ENCODE measurements at places on chromosomes 13 and 19.

DNA sequence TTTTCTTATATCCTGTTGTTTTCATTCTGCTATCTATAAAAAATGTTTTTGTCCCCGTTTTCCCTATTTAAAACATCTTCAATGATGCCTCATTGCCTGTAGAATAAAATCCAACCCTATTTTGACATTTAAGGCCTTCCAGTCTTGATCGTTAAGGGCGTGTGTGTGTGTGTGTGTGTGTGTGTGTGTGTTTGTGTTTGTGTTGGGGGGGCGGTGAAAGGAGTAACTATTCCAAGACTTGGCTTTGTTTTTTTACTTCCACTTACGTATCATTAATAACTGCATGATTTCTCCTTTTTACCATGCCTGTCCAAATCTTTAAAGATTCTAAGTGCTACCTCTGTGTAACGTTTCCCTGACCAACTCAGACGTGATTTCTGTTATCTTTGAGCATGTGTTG is 784 bp downstream of the PIBF1 start:
- DNase-seq: no peak

- DNase-seq: no peak
Measured at GRCh38 chr19:49393881-49394280, 5.8 kb downstream of the KASH5 start.

GRCh38 chr13:46195016-46195415 is 13.0 kb upstream of the LCP1 start:
- DNase-seq: no peak

DNA sequence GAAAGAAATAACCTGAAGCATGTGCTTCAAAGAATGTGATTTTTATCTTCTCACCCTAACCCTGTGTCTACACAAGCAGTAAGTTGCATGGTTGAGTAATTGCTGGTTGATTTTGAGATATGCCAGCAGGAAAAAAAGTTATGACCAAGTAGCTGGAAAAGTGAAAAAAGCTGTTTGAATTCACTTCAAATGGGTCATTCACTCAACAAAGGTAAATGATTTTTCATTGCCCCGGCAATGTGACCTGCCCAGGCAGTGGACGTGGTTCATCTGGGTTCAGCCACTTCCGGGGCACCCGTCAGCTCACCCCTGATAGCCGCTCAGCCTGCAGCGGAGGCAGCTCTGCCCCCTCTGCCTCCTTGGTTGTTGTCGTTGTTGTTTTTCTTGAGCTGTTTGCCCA is 18.5 kb downstream of the TNFRSF19 start:
- DNase-seq: no peak

DNA sequence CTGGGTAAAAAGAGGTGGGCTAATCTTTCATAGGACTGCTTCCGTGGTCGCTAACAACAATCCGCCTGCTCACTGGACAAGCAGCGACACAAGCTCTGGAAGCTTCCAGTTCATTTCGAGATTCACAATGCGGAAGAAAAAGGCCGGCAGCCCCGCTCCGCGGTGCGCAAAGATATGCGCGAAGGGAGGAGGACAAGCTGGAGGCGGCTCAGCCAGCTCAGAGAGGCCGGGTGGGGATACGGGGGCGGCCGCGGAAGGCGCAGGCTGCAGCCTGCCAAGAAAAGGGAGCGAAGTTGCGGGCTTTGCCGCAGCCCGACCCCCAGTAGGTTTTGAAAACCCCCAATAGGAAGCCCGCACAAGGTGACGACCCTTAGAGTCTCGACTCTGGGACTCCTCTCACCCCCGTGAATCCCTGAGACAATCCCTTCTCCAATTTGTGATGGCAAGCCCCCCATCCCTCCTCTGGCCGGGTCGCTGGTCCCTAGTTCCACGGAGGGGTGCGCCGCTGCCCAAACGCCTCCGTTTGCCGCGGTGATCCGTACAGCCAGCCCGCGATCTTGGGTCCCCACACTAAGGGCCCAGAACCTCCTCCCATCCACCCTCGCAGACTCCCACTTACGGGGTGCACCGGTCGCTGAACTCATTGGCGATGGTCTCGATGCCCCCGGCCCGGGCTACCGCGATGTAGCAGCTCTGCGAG is 697 bp downstream of the HSPH1 start:
- DNase-seq: peak; percentile 70

DNA sequence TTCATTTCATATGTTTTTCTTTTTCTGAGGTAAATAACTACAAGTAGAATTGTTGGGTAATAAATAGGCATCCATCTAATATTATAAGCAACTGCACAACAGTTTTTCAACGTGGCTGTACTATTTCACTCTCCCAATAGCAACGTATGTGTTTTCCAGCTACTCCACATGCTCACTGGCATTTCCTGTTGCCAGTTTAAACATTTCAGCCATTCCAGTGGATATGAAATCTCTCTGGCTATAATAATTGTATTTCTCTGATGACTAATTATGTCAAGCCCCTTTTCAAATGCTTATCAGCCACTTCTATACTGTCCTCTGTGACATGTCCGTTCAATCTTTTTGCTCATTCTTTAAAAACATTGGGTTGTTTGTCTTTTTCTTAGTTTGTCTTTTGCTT is 26.8 kb upstream of the ALOX5AP start:
- DNase-seq: no peak

DNA sequence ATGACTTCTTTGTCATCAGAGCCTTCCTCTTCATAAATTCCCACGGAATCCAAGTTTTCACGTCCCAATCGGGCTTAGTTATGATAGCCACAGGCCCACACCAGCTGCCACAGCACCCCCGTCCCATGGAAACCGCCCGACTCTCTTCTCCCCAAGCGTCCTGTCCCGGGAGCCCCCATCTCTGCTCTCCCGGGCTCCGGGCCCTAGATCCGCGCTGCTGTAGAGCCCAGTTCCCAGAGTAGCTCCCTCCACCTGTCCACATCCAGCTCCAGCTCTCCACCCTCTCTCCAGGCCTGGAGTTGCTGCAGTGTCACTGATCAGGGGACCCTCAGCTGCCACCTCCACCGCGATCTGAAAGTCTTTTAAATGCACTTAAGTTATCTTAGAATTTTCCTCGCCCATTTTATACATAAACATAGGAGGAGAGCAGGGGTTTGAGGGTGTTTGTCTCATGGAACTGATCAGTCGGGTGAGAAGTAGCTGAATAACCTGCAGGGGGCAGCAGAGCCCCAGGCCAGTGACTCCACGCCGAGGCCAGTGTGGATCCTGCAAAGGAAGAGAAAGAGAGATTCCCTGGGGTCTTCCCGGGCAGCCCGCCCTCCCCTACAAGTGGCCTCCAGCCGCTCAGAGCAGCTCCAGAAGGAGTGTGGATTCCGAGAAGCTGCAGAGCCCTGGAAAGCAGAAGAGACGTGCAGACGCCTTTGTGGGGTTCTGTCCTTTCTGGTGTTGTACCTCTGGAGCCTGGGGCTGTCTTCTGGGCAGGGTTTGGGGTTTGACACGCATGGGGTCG is 1.1 kb upstream of the ZNF763 start:
- DNase-seq: peak; percentile 83

- no peak for DNase-seq
Measured at GRCh38 chr19:2516727-2517126, 40.8 kb downstream of the GADD45B start.

DNA sequence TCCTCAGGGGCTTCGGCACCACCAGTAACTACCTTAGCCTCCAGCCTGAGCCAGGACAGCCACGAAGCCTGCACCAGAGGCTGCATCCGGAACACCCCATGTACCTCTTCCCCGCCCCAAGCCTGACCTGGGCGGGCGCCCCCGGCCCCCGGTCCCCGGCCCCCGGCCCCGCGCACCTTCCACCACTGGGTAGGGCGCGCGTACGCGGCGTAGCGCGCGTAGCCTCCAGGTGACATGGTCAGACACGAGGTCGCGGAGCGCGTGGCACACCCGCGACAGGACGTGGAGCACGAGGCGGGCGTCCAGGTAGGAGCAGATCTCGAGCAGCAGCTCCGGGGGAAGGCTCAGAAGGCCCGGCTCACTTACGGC is 450 bp downstream of the FBXW9 start:
- DNase-seq: no peak

DNA sequence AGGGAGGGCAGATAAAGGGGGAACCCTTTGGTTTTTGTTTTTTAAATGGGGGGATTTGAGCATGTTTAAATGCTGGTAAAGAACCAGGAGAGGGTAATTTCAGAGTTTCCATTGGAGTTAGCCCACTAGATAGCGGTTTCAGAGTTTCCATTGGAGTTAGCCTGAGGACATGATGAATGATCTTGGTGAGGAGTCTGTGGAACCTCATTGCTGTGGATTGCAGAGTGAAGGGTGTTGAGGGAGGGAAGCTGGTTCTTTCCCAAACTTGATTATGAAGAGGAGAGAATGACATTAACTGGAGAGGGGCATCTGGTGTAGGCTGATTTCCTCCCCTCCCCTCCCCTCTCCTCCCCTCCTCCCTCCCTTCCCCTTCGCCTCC is 5.0 kb downstream of the WASF3 start:
- DNase-seq: no peak

GRCh38 chr13:83377491-83377890 is 504.8 kb downstream of the SLITRK1 start:
- DNase-seq: no peak

- DNase-seq: no peak
Measured at GRCh38 chr13:50068508-50068907, 53.3 kb downstream of the KCNRG start.

DNA sequence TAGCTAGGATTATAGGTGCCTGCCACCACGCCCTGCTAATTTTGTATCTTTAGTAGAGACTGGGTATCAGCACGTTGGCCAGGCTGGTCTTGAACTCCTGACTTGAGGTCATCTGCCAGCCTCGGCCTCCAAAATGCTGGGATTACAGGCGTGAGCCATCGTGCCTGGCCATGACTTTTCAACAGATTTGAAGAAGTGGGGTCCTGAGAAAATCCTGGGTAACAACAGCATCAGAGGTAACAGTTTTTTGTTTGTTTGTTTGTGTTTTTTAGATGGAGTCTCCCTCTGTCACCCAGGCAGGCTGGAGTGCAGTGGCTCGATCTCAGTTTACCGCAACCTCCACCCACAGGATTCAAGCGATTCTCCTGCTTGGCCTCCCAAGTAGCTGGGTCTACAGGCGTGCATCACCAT is 3.7 kb downstream of the JUNB start:
- DNase-seq: no peak

DNA sequence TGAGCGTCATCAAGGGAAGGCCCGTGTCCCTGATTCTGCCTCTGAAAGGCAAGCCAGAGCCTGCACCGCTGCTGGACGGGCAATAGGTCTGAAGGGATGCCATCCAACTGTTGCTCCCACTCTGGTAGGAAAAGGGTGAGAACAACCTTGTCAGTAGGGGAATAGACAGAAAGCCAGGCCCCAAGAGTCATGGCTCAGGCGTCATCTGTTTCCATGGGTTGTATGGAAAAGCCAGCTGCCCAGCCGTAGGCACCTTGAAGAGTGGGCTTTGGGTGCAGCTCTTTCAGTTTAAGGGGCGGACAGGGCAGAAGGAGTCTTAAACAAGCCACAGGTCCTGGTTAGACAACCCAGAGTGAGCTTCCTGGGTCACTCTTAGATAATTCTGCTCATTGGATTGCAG is 66.5 kb downstream of the RNF6 start:
- DNase-seq: no peak

- no peak for DNase-seq
Measured at GRCh38 chr19:1468821-1469254, 10.2 kb downstream of the C19orf25 start.

GRCh38 chr13:46844431-46844830 is 47.5 kb upstream of the ESD start:
- no peak for DNase-seq

DNA sequence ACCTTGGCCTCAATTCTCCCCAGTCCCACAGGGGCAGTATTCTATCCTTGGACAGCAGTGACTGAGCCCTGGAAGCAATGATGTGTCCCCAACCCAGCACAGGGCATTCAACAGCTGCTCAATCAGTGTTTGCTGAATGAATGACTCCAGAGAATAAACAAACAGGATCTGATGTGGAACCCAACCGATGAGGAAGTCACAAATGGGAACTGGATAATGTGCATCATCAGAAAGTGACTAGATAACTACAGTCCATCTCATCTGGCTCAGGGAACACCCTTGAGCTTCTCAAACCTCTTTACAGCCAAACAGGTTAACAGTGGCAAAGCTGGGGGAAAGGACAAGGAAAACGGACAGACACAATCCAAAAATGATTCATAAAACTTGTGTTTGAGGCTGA is 8.2 kb downstream of the SLC25A30 start:
- no peak for DNase-seq

DNA sequence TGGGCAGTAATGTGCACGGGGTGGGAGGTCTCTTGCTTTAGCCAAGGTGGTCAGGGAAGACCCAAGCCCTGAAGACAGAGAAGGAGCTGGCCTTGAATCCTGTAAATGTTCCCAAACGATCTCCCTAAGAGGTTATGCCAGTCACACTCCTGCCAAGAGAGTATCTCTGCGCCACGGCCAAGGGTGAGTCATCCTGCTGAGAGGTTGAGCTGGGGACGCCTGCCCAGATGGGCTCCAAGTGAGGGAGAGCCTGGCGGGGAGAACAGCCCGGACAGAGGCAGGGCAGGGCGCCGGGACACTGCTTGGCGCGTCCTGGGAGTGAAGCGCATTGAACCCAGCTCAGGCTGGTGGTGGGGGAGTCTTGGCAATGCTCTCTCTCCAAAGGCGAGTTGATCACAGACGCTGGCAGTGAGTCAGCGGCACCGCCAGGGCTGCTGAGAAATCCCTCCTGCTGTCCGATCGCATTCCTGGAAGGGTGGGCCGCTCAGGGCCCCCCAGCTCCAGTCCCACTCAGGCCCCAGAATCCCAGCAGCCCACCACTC is 16.4 kb downstream of the SULT2B1 start:
- no peak for DNase-seq

DNA sequence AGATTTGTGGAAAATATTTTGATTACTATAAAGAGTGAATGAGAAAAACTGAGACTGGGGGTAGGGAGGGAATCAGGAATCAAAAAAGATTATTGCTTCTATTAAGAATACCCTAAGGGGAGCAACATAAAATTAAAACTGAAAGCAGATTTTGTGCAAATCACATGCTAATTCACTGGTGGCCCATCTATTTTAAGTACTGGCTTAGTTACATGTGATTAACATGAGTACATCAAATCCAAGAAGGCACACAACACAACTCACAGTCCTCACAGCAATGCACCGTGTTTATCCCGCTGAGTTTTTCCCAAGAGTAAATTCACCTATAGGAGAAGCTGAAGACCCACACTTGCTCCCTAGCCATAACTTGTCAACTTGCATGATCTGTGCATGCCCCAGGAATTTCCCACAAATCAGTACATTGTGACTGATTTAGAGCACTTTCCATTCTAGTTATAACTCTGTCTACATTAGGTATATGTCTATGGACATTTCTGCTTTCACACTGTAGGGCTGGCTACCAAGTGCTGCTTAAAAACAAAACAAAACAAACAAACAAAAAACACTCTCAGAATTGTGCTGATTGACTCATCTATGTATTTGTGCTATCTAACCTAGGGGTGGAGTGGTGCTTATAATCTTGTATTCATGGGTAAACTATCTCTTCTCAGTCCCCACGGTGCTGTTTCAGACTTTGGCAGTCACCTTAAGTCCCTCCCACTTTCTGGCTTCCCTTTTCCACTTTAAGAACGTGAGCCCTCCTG is 24.3 kb downstream of the AMER2 start:
- DNase-seq: no peak

- DNase-seq: no peak
Measured at GRCh38 chr13:31195616-31196015, 4.2 kb upstream of the B3GLCT start.

Measured in activated naive CD4-positive, alpha-beta T cell treated with anti-CD3 and anti-CD28 coated beads for 36 hours (primary cell).